ENCODE measurements at places on chromosomes 6 and 20.

DNA sequence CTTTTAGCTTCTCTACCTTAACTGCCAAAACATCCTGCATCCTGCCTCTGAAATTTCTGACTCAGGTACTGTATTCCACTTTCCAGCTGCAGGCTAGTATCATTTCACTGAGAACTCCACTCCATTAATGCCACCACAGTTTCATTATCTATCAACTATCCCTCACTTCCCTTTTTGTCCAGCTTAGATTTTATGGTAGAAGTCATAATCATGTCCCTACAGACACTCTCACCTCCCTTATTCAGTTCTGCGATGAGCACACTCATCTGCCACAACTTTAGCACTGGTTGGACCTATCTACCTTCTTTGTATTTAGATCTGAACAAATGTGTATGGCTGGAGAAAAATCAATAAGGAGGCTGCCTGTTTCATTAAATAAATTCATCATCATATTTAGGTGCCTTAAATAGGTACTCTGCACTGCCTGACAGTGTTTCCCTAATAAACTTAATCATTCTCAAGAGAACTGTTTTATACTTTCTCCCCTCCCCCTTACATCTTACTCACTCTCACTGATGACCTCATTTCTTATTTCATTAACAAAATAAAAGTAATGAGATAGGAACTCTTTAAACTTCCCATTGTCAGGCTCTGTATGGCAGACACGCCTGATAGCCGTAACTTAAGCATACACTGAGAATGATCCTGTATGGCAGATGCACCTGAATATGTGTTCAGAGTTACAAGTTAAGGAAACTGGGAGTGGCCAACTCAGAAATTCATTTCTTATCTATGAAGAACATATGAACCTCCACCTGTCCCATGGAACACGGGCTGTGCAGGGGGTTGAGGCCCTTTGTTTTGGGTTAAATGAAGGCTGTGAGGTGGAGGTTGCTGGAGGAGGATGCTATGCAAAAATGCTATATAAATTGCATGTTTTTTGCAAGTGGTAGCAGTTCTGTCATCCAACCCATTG, 95.3 kb upstream of the MAN1A1 start:
- no peak for DNase-seq

GRCh38 chr6:166286839-166287271, 21.3 kb downstream of the PRR18 start:
- DNase-seq = peak; percentile 20

DNA sequence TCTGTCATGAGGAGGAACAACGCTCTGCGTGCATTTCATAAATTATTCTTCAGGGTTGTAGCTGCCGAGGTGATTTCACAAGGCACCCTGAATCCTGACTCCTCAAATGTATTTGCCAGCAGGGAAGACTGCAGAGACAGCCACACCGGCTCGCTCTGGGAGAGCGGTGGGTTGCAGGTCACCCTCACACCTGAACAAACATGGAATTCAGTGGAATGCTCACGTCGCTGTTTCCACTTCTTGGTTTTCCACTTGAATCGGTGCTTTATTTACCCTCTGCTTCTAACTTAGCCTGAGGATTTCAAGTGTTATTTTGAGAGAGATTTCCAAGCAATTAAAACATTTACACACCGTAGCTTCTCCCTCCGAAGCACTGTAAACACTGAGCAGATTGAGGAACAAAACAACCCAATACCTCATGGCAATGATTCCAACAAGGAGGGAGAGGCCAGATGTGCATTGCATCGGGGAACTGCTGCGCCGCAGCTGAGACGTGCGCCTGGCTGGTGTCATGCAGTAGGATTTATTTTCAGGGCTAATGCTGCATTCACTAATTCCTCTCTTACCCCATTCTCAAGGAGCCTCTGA, 59.5 kb upstream of the GGTLC1 start:
- DNase-seq = no peak

DNA sequence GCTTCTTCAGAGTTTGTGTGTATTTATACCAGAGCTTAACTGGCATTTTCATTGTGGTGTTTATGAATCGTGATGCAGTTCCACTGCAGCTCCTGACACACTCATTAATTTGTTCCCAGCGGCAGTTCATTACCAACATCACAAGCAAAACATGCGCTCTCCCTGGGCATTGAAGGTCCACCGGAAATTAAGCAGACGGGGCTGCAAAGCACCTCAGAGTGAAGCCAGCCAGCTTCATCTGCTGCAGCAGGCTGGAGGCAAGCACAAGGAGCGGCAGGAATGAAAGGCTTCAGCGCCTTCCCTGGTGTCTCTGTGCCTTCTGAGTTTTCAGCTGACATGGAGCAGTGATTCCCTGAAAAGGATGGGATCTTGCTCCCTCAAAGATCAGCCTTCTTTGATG, 246.0 kb upstream of the SPTLC3 start:
- no peak for DNase-seq

- no peak for DNase-seq
Observed at GRCh38 chr6:145886228-145886956, 71.8 kb upstream of the FBXO30 start.

DNA sequence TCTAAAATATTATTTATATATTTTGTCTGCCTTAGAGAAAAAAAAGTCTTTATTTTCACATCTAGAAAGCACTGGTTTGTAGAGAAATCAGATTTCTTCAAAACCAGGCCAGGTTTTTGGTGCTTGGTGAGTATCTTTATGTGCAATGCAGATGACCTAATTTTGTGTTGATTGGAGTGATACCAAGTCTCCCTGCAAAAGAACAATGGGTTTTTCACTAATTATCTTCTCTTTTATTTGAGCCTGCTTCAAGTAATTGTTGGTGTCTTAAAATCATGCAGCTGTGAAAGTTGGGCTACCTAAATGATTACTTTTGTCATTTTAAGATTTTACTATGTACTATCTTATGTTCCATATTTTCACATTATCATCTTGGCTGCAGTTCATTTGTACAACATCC, 874.7 kb downstream of the TFAP2A start:
- DNase-seq = no peak

DNA sequence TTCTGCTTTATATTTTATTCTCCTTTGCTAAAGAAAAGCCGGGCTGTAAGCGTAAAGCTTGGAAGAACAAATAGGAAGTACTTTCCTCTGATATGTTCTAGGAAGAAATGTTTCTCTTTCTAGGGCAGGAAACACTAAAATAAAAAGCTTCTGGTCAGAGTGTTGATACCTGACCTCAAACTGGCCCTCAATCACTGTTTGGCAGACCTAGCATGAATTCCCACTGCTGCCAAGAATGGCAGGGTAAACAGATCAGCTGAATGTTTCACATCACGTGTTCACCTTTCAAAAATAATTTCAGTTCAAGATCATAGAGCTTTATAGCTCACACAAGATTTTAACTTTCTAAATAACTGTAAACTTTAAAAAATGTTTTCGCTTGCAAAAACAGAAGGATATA, 2.9 kb downstream of the MPC1 start:
- no peak for DNase-seq

- no peak for DNase-seq
Observed at GRCh38 chr20:2333821-2334220, 38.0 kb downstream of the TGM3 start.

DNA sequence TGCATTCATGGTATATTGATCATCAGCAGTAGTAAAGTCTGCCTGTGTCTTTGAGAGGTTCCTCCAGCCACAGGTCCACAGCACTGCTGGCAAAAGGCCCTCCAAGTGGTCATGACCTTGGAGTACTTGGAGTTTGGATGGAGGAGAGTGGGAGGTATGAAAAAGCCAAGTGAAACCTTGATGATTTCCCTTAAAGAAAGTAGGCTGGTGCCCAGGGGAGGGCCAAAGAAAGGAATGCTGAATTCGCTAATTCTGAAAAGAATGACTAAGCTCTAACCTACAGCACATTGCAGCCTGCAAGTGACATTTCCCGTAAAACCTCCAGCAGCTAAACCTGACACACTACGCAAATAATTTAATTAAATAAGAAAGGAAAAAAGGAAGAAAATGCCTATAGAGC, 223.4 kb upstream of the TAB2 start:
- DNase-seq = no peak

DNA sequence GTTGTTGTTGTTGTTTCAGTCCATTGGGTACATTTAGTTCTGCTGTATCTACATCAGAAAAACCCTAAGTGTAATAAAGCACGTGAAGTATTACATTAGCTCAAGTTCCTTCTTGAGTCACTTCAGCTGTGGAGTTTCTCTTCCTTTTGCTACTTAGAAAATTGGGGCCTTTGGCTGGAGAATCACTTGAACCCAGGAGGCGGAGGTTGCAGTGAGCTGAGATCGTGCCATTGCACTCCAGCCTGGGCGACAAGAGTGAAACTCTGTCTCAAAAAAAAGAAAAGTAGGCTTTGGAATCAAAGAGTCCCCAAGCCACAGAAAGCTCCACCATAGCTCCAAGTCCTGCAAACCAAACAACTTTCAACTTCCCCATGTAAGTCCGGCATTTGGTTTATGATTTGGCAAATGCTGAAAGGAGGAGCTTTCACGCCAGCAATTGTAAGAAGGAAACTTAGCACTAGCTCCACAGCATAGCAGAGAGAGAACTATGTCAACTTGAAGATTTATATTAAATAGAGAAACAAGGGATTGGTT, 56.5 kb upstream of the RNF144B start:
- DNase-seq = no peak

- DNase-seq = no peak
Observed at GRCh38 chr6:144305985-144306384, 20.9 kb downstream of the UTRN start.

- DNase-seq = peak; percentile 83
Observed at GRCh38 chr20:51460569-51461265, 81.8 kb downstream of the NFATC2 start.

DNA sequence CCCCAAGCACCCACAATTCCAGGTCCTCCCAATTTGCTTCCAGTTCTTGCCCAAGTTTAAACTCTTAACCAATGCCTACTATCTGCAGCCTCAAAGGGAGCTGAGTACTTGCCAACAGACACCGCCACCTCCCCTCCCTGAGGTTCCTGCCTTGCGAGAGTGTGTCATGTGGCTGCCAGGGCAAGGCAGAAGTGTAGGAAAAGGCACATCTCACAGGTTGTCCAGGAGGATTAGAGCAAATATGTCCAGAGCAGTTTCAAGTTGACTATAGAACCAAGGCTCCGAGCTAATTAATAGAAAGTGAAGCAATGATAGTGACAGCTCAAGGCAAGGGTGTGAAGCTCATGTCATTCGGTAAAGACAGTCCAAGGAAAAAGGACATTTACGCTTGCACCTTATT, 127.8 kb downstream of the ATXN1 start:
- DNase-seq = no peak

GRCh38 chr6:51464956-51465355, 622.5 kb downstream of the PKHD1 start:
- DNase-seq = no peak

GRCh38 chr6:167494698-167495435, 170.0 kb downstream of the TTLL2 start:
- DNase-seq = no peak

- no peak for DNase-seq
Observed at GRCh38 chr20:36259177-36260061, 23.1 kb downstream of the AAR2 start.

DNA sequence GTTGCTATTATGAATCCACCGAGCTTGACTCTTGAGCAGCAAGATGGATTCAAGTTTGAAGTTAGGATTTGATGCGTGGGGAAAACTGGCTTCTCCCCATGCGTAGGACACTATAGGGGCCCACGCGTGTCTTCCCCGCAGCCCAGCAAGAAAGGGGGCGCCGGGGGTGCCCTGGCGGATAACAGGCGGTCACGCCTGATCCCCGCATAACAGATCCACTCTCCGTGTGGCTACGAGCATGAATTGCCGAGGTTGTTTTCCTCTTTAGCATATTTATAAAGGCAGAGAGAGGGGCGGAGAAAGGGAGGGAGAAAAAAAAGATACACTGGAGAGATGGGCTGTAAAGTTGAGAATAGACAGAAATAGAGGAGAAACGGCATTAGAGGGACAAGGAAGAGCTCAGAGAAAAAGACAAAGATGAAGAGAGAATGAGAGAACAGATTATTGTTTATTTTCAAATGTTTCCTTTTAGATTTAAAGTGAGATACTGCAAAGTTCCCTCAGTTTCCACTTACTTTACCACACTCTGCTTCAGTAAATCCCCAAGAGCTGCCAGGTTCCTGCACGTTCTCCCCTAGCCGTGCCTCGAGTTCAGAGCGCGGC, 32.0 kb downstream of the TFAP2A start:
- no peak for DNase-seq

- DNase-seq = peak; percentile 89
Observed at GRCh38 chr6:107459283-107460082, at the start of gene PDSS2. Gene PDSS2, minus strand, starts transcription at chr6:107459564. Its CDS starts 279 bp downstream, at chr6:107459285.

GRCh38 chr6:170434821-170435155, 118.3 kb downstream of the PSMB1 start:
- no peak for DNase-seq

DNA sequence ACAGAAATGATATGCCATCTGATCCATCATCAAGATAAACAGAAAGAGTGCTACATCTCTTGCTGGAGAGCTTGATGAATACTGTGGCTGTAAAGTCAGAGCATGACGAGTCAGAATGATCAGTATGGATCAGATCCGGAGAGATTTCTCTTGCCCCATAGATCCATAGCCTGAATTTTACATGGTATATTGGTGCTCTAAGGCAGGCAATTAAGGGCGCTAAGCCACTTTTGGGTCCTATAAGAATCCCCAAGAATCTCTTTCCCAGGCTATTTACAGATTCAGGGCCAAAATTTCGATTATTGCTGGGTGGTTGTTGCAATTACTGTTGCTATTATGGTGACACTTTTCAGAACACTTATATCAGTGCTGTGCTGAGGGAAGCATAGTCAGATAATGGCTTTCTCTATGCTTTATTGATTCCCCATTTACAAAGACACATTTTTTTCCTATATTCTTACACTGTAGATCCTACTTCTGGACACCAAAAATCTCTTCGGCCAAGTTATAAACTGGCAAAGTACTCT, 94.4 kb downstream of the ADGRB3 start:
- no peak for DNase-seq

DNA sequence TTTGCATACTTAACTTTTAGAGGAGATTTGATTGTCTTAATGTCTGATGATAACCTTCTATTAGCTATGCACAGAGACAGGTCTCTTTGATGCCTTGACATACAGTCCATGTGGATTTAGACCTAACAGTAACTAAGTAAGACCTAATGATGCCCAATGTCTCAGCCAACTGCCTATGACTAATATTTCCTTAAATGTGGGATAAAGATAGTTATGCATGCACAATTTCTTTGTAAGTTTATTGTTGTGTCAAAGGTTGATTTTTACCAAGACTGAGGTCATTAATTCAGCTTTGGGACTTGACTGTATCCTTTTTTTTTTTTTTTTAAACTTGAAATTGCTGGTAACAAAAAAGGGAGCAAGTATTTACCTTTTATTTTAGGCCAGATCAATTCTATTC, 450.0 kb downstream of the HAO1 start:
- no peak for DNase-seq

- DNase-seq = no peak
Observed at GRCh38 chr20:64109831-64110391, 2.5 kb upstream of the NPBWR2 start.

GRCh38 chr20:2738331-2739041, 45.9 kb downstream of the EBF4 start:
- DNase-seq = no peak

DNA sequence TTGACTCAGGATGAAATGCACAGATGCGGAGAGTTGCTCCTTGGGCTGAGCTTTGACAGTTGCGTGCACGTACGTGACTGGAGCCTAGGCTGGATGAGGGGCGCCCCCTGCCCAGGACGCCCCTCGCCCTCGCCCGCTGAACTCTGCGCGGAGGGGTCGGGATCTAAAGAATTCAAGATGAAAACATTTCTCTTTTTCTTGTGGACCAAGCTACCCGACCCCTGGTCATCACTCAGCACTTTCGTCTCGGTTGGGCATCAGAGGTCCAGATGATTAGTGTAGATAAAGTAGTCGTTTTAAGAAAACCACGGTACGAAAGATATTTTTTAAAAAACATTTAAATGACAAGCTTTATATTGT, 700 bp downstream of the DTD1 start:
- no peak for DNase-seq

Measured in GM19239 (cell line).